ENCODE measurements at places on chromosomes 6 and 20. TPM values are rescaled to one million over a fixed set of nuclear protein-coding genes. Genes with fewer than 3 reads are reported as not detected.

The ZC3H12D gene
- 0.14 TPM for total RNA-seq

The SPAG4 gene
- 8.4 TPM for total RNA-seq

GRCh38 chr6:8017276-8017701 lies 46.9 kb downstream of the BLOC1S5 start:
- DNase-seq, result no peak

GRCh38 chr6:135325624-135326424 lies 144.7 kb downstream of the MYB start:
- DNase-seq, result no peak

DNA sequence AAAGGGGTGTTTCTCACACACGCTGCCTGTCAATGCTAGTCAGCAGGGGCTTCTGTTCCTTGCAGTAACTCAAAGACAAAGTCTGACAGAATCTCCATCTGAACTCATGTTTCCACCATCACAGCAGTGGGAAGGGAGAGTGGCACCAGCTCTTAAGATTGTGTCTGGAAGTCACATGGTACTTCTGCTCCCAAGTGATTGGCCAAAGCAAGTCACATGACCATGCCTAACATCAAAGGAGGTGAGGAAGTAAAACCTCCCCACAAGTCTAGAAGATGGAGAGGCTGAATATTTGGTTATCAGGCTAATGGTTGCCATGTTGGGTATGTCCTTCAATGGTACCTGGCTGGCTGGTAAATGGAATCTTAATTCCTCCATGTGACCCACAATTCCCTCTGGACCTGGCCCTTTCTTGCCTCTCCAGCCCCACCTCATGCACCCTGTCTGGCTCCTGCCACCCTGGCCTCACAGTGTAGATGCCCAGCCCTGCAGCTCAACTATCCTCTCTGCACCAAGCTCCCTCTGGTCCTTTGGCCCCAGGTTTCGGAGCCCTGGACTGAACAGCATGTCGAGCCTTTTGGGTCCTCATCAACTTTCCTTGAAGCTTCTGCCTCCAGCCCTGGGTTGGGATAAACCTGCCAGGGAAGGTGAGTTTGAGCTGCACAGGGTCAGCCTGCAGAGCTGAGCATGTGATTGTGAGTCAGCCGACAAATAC lies 51.0 kb upstream of the PMEPA1 start:
- no peak for DNase-seq

GRCh38 chr6:138286698-138287097 lies 68.4 kb upstream of the PBOV1 start:
- DNase-seq, result no peak

- DNase-seq, result no peak
Observed at GRCh38 chr6:20900389-20901160, 366.3 kb downstream of the CDKAL1 start.

- DNase-seq, result peak; percentile 87
Observed at GRCh38 chr20:667351-668034, 8.1 kb downstream of the SCRT2 start.

DNA sequence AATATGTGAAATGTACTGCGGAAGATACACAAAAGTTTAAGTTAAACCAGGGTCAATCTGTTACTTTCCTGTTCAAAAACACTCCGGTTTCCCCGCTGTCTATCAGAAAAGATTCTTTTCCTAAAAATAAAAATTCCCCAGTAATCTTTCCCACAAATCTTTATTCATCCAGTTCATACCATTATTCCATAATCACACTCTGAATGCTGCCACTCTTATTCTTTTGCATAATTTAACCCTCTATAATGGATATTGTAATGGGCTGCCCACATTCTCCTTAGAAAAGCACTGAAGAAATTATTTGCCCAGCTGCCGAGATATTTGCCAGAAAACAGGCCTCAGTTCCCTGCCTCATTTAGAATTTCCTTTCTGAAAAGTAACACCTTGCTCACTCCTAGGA lies 68.6 kb downstream of the EPHA7 start:
- DNase-seq, result no peak

DNA sequence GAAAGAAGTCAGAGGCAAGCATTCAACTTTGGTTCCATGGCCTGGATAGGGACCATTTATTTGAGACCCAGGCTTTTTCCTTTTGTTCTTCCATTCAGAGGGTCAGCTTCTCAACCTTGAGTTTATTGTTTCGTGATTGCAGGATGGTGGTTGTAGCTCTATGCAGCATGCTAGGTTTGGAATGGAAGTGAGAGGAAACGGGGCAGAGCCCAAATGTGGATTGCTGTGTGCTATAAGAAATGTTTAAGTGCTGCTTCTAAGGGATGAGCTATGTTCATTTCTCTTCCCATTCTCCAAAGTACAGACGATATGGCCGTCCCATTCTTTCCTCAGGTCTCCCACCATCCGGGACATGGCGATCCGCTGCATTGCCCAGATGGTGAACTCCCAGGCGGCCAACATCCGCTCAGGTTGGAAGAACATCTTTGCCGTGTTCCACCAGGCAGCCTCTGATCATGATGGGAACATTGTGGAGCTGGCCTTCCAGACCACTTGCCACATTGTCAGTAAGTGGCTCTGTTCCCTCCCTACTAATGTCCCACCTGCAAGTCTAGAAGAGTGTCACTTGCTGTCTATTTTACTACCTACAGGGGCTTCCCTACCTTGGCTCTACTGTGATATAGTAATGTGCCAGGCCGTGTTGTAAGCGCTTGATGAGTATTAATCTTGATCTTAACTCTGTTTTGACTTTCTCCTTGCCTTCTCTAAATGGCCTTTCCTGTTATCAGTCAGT lies 36.0 kb upstream of the CSE1L start:
- no peak for DNase-seq

All from WTC11 (cell line).